Foreskin keratinocyte (primary cell): ENCODE measurements at places on chromosomes 7 and 10. TPM values are rescaled to one million over a fixed set of nuclear protein-coding genes. Genes with fewer than 3 reads are reported as not detected.
A peak's percentile ranks its signal among the peaks of the same experiment; 100 is the strongest.

Gene GIGYF1
- 15.6 and 16.0 TPM in 2 replicates for total RNA-seq

- DNase-seq, result no peak
Measured at GRCh38 chr10:113202011-113202410, 252.0 kb downstream of the TCF7L2 start.

DNA sequence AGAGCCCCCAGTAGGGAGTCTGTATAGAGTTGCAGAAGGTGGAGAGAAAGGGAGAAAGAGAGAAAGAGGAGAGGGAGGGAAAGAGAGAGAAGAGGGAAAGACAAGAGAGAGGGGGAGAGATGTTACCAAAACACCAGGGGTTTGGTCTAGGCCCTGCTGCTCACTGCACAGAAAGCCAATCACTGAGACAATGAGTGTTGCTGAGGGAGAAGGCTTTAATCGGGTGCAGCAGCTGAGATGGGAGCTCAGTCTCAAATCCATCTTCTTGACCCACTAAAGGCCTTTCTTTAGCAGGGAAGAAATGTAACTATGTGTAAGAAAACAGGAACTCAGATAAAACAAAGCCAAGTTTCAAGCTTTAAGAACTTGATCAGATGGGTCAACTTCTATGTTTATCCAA is 198.2 kb upstream of the FOXK1 start:
- no peak for DNase-seq

DNA sequence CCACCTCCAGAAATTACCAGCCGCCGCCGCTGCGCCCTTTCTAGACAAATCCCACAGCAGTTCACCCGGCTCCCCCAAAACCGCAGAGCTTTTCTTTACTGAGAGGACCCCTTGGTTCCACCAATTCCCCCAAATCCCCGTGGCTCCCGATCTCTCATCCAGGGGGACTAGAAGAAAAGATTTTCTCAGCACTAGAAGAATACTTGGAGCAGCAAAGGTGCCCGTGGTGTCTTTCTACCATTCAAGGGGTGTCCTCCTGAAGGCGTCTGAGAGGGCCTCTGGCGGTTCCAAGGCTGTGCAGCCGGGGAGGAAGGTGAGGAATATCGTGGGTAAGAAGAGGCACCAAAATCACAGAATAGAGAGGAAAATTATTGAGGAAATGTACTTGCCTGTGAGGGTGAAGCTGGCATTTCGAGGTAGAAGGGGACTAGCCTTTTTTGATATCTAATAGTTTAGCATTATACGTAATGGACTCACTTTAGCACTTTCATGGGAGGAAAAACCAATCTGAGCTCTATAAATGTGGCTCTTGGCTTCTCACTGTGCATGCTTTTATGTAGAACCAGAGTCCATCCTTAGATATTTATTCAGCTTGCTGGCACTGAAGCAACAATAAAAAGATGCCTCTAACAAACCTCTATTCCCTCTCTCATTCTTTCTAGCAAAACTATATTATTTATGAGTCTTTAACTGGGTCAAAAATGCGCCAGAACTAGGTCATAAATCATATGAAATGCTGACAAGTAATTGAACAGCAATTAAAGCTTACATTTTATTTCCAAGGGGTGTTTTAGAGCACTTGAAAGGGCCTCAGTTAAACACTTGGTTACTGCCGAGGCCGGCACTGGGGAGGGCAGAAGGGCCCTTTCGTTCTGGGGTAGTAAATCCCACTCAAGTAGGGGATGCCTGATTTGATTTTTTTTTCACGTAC is 13.8 kb upstream of the HOXA2 start:
- no peak for DNase-seq

- DNase-seq, result no peak
Measured at GRCh38 chr10:101704331-101704730, 9.4 kb upstream of the FBXW4 start.

- peak; percentile 51 for DNase-seq
Measured at GRCh38 chr10:125008689-125009638, 67.0 kb downstream of the ZRANB1 start.

DNA sequence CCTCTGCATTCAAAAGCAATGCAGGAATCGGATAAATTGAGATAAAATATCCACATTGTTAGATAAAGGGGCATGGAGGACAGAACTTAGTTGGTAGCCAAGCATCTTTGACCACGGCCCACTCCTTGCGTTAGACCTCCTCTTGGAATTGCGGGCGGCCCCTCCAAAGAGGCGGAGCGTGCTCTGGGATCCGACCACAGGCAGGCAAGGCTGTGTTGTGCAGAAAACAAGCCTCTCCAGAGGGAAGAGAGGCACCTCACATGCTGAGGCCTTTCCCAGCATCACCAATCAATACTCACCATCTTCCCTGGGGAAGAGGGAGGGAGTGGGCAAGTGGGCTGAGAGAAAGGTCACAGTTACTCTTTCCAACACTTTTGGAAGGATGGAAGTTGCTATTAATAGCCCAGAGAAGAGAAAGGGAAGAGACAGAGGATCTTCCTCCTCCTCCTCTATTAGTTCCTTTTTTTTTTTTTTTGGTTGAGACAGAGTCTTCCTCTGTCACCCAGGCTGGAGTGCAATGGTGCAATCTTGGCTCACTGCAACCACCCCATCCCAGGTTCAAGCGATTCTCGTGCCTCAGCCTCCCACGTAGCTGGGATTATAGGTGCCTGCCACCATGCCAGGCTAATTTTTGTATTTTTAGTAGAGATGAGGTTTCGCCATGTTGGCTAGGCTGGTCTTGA is 49.7 kb upstream of the NRF1 start:
- no peak for DNase-seq
